ENCODE measurements at places on chromosomes 12 and 14.

- DNase-seq, result no peak
These were observed 41.9 kb upstream of the PSMA6 start for GRCh38 chr14:35250319-35250718.

DNA sequence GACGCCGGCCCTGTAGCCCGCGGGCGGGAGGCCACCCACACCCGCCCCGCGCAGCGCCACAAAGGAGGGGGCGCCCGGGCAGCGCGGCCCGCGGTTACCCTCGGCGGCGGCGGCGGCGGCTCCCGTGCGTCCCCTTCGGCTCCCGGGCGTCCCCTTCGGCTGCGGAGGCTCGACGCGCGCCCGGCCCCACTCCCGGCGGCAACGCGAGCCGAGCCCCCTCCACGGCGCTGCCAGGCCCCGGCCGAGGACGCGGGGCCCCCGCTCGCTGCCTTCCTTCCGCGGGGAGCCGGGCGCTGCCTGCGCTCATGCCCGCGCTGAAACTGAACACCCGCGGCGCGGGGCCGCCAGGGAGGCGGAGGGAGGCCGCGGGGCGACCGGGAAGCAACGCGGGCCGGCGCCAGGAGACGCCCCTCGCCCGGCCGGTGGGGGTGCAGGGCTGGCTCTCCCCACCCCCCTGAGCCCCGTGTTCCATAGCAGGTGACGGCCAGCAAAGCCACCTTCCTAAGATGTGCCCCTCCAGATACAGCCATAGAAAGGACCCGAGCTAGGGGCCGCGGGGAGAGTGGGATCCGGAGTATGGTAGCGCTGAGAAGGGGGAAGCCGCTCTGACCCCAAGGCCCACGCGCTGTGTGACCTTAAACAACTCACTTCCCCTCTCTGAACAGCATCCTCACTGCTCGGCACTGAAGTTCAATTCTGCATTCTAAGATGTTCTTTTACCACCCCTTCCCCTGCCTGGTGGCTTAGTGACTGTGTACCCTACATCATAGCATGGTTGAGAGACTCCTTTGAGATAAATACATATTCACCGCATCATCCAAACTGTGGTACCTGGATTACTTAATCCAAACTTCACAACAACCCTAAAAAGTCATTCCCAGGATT, 42.8 kb downstream of the KDM2B start:
- no peak for DNase-seq

DNA sequence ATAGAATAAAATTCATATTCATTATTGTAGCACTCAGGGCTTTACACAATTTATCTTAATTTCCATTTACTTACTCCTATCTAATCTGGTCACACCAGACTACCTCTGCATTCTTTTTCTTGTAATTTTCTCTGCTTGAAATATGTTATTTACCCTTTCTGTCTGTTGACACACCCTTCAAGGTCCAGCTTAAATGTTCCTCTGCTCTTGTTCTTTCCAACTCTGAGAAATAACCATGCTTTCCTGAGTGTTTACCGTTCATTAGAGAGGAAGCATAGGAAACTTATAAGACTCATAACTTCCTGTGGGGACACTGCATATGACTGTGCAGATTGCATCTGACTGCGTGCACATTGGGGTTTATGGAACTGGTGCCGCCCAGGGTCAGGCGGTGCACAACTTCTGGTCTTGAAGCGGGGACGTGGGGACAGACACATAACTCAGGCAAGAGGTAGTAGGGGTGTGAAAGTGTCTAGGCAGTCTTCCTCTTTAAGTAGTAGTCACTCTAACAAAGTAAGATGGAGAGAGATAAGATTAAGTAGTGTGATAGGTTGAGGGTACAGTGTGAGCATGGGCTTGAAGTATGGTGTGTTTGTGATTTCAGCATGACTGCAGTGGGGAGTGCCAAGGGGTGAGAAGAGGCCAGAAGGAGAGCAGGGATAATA, 42.6 kb upstream of the FOXJ2 start:
- DNase-seq, result no peak

- DNase-seq, result peak; percentile 90
These were observed 9.5 kb upstream of the IRF2BPL start for GRCh38 chr14:77037938-77038568.

DNA sequence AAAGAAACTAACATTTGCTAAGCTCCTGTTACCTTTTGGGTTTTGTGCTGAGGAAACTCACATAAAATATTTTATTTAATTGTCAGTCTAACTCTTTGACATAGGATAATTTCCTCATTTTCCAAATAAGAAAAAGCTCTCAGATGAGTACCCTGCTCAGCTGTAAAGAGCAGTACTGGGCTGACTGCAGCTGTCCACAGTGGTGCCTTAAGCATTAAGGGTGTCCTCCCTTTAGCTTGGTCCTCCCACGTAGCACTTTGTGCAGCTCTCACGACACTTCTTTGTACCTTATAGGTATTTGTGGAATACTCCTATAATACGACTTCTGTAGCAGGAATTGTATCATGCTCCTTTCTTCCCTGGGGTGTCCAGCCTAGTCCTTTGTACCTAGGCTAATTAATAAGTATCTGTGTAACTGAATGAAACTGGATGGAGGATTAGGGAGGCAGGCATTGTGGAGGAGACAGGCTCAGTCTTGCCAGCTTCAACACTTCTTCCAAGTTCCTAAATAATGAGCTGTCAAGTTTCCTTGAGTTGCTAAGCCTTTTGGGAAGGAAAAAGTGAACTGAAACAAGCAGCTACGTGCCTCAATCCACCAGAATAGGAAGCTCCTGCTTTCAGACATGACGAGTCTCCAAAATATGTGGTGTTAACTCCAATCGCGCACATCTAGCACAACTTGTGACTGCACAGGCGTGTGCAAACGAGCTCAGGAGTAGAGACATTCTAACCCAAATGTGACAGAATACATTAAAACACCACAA, 123.0 kb downstream of the SLC38A4 start:
- DNase-seq, result peak; percentile 88

GRCh38 chr12:97643924-97644323, 181.3 kb downstream of the RMST start:
- no peak for DNase-seq

DNA sequence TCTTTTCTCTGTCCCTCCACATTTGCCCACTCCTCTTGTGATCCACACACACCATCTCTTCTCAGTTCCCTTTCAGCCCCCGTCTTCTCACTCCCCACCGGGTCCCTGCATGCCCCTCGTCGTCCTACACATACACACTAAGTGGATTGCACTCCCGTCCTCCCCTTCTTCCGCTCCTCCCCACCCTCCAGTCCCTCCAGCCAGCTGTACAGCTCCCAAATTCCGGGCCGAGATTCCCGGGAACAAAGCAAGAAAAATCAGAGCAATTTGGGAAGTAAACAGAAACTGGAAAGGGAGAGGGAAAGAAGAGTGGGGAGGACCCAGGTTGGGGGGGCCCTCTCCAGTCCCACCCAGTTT, 282 bp upstream of the IGFBP6 start:
- peak; percentile 26 for DNase-seq

GRCh38 chr12:53160000-53160399, 20.5 kb upstream of the ZNF740 start:
- no peak for DNase-seq

DNA sequence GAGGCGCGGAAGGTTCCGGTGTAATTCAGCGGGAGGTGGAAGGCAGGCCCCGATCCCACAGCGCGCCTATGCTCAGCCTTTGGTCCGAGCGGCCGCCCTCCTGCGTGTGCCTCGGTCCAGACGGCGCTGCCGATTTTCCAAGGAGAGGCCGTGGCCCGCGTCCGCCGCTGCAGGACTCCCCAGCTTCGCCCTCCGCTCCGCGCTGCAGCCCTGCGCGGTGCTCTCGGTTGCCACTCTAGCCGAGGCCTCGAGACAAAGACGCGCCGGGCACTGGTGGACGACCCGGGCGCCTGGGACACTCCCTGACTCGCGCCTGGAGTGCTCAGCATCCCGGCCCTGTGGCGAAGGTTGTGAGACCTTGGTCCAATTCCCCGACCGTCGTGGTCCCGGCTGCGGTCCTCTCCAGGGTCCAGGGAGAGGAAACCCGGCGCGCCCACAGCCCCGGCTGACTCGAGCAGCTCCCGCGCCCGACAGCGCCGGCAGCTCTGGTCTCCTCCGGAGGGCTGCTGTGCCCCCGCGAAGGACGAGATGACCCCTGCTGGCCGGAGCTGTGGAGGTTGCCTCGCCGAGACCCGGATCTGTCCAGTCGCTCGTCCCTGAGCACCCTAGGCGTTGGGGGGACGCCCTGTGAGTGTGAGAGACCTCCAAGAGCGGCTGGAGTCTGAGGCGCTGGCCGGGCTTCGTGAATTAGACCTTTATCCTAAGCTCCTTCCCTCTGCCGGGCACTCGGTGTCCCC, 6.5 kb downstream of the HOXC12 start:
- no peak for DNase-seq

GRCh38 chr14:68522510-68523325, 270.1 kb downstream of the ZFP36L1 start:
- no peak for DNase-seq

DNA sequence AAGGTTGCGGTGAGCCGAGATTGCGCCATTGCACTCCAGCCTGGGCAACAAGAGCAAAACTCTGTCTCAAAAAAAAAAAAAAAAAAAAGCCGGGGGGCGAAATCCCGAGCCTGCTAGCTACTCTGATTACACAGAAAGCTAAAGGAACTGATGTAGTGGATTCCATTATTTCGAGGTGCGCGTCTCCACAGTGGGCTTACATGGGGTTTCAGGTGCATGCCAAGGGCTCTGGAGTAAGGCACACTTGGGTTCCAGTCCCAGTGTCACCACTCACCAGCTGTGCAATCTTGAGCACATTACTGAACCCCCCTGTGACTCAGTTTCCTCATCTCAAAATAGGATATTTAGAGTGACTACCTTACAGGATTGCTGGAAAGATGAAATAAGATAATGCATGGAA, 1.7 kb upstream of the RAB15 start:
- DNase-seq, result no peak

- DNase-seq, result no peak
These were observed 11.5 kb upstream of the TBPL2 start for GRCh38 chr14:55451950-55452349.

DNA sequence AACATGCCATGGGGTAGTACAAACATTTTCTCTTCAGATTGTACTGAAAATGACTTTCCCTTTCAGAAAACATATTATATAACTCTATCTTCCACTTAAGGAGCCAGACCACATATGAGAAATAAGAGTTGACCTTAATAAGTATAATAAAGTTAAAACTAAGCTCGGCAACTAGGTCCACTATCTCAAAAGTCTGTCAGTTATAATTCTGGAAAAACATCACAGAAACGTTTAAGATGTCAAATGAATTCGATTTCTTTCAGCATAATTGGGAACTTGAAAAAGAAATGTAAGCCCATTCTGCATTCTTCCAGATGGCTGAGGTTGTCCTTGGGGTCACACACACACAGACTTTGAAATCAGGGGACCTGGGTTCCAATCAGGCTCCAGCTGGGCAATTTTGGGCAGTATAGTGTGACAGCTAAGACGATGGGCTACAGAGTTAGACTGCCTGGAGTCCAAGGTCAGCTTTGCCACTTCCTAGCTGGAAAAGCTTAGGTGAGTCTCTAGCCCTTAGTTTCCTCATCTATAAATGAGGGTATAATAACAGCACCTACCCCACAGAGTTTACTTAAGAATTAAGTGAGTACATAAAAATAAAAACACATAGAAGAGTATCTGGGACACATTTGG, 75.6 kb downstream of the PPP2R5E start:
- no peak for DNase-seq

GRCh38 chr12:77615332-77615731, 215.4 kb upstream of the NAV3 start:
- peak; percentile 46 for DNase-seq

DNA sequence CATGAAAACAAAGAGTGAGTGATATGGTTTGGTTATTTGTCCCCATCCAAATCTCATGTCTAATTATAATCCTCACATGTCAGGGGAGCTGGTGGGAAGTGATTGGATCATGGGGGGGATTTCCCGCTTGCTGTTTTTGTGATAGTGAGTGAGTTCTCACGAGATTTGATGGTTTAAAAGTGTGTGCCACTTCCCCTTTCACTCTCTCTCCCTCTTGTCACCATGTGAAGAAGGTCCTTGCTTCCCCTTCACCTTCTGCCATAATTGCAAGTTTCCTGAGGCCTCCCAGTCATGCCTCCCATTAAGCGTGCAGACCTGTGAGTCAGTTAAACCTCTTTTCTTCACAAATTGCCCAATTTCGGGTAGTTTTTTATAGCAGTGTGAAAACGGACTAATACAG, 2.1 kb upstream of the ATXN7L3B start:
- no peak for DNase-seq

GRCh38 chr14:76546426-76547221, 170.7 kb downstream of the ESRRB start:
- peak; percentile 9 for DNase-seq

GRCh38 chr14:75295491-75296345, 17.1 kb downstream of the FOS start:
- peak; percentile 63 for DNase-seq

- DNase-seq, result no peak
These were observed 92.8 kb downstream of the DNAH10 start for GRCh38 chr12:123854918-123855317.

DNA sequence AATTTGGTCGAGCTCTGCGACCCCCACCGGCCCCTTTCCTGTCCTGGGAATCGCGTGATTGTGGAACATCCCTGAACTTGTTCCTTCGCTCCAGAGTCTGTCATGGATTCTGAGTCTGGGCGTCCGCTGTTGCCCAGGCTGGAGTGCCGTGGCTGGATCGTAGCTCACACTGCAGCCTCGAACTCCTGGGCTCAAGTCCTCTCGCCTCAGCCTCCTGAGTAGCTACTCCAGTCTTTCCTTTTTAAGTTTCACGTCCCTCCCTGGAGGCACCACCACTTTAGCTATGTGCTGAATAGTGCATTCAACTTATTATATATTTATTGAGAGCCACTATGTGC, 698 bp downstream of the ACOT6 start:
- DNase-seq, result no peak

DNA sequence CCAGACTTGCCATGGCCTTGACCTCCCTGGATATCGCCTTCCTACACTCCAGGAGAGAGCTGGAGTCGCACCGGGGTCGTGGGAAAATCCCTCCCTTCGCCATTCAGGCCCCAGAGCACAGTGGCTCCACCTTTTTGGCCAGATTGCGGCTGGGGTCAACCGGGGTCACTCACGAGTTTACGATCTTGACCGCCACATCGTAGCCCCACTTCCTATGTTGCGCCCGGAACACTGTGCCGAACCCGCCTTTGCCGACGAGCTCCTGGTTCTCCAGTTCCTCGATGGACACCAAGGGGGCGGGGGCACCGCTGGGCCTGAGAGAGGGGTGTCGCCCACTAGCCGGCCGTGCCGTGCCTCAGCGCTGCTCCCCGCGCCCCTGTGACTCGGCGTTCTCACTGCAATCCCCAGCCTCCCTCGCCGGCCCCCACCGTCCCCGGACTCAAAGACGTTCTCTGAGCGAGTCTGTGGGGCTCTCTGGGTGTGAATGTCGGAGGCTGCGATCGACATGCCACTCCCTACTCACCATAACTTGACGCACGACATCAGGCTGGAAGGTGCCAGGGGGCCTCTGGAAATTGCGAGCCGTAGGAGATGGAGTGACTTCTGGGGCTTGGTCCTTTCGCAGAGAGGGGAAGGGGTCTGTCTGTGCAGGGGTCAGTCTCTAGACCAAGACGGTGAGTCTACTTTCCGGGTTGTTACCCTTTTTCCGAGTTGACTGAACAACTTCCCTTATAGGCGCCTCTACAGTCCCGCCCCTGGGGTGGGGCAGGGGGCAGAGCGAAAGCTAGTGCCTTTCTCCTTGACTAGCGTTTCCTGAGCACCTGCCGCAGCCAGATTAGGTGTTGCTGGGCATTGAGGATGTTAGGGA, at the start of gene RIPK3:
Gene RIPK3 (minus strand): TSS at position 708 of the 868 bp plus-strand sequence. CDS start 165 bp downstream, at position 543.
- DNase-seq, result no peak
